ENCODE measurements at places on chromosomes 13 and 19.

GRCh38 chr19:52599241-52599640 lies 29.2 kb downstream of the ZNF701 start:
- DNase-seq, result no peak

DNA sequence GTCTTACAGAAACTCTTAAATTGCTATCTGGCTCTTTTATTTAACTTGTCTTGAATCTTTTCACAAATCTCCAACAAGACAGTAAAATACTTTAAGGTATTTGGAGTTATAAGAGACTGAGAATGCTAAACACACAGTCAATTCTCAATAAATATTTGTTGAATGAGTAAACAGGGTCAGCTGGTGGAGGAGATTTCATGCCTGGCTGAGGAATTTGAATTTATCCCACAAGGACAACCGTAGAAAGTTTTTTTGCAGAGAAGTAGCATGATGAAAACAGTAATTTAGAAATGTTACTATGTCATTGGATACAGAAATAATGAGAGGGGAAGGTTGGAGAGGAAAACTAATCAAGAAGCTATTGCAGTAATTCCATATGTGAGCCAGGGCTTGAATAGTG lies 1223.7 kb downstream of the PCDH17 start:
- no peak for DNase-seq

DNA sequence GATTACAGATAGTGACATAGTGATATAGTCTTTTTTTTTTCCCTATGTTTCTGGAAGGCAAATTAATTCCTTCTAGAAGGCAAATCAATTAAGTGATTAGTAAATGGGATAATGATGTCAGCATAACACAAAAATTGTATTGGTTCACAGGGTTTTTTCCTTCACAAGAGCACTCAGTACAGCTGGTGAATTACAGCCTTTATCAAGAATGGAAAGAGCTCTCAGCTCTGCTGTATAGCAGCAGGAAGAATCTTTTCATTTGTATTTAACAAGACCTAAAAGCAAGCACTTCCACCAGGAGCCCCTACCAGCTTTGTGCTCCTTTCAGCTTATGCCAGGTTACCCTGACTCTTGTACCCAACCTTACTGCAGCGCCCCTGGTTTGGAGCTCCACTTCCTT lies 90.8 kb downstream of the SERP2 start:
- DNase-seq, result no peak

DNA sequence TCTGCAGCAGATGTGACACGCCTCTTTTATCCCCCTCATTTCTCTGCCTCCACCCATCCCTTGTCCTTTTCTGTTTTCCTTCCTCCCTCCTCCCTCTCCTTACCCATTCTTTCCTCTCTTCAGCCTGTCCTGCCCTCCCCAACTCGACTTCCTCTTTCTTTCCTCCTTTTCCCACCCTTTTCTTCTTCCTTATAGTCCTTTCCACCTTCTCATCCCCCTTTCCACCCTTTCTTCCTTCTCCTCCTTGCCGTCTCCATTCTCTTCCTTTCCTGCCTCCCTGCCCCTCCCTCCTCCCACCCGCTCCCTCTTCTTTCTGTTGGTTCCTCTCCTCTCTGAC lies 688 bp upstream of the ZNF71 start:
- DNase-seq, result no peak

GRCh38 chr19:1618157-1619093 lies 13.2 kb upstream of the UQCR11 start:
- DNase-seq, result peak; percentile 14

- no peak for DNase-seq
Measured at GRCh38 chr13:42885325-42885724, 103.9 kb downstream of the FAM216B start.

DNA sequence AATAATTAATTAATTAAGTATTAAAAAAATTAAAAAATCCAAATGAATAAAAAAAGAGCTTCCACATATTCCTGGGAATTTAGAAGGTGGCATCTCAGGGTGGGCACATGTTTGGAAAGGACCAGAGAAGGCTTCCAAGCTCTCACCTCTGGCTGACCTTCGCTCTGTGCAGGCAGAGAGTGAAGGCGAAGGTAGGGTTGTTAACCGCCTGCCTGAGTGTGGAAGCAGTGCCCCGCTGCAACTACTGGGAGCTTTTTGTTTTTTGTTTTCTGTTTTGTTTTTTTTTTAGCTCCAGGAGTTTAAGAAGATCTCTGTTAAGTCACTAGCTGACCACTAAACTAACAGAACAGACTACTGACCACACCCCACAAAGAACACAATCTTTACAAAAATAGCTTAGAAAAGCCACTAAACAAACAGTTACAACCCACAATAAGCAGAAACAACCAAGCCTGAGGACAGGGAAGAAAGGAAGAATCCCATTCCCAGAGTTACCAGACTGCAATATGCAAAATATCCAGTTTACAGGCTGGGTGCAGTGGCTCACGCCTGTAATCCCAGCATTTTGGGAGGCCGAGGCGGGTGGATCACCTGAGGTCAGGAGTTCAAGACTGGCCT lies 11.4 kb downstream of the ZNF541 start:
- DNase-seq, result no peak

DNA sequence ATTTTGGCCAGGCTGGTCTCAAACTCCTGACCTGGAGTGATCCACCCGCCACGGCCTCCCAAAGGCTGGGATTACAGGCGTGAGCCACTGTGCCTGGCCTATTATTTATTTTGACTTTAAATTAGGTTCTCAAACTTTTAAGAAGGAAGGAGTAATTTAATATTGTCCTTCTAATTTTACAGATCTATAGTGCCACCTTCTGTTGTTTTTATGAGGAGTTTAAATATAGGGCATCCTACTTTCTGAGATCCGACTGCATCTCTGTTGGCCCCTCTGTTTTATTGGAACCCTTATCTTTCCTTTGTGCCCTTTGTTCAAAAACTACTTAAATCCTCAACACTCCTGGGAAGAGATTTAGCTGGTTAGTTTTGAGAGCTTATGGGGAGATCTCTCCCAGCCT lies 25.4 kb upstream of the ZMYM5 start:
- peak; percentile 29 for DNase-seq

GRCh38 chr19:41321600-41322270 lies 11.8 kb downstream of the CCDC97 start:
- no peak for DNase-seq

GRCh38 chr13:103931331-103931845 lies 865.2 kb upstream of the SLC10A2 start:
- no peak for DNase-seq

DNA sequence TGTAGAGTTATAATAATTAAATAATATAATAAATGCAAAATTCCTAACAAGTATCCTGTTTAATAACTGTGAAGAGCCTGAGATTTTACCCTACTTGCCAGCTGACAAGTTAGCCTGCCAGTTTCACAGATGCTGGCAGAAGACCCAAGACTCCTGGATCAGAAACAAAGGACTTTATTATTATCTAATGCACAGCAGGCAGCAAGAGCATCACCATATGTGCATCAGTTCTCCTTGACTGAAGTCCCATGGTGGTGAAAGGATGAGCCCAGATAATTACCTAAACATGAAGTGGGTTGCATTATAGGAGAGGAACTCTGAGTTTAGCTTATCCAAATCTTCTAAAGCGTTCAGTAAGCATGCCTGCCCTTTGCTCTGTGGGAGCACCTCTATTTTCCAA lies 39.1 kb upstream of the MTIF3 start:
- DNase-seq, result no peak

- DNase-seq, result no peak
Measured at GRCh38 chr13:32302461-32302860, 12.7 kb downstream of the ZAR1L start.

- no peak for DNase-seq
Measured at GRCh38 chr19:55116859-55117662, at the start of gene PPP1R12C. TSS of gene PPP1R12C (minus strand) at chr19:55117637. CDS start at chr19:55117543, 94 bp downstream.

- DNase-seq, result peak; percentile 19
Measured at GRCh38 chr19:17160908-17161307, 54.2 kb upstream of the USE1 start.

- no peak for DNase-seq
Measured at GRCh38 chr13:26820871-26821270, 60.3 kb upstream of the GPR12 start.

DNA sequence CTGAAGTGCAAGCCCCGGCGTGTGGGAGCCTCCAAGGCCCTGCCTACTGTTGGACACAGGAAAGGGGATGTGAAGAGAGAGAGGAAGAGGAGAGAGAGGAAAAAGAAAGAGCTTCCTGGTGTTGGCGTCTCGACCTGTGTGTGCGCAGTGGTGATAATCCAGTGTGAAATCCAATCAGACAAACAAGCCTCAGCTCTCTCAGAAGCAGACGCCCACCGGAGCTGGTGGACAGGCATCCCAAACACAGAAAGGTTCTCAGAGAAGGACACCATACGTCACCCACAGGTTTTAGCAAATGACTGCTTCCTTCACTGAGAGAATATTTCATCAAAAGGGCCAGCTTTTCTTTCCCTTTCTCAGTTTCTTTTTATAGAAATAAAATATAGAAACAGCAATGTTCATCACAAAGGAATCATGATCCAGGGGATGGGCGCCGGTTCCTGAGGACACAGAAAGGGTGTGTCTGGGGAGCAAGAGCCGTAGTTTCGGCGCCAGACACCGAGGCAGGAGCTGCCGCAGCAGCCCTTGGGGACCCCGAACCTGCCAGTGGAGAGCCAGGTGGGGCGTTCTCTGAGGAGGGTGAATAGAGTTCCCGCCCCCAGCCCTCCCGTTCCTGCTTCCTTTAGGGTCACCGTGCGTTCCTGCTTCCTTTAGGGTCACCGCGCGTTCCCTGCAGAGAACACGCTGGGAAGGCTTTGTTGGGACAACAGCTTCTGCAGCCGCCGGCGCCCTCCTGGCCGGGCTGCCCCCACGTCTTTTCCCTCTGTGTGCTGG lies 145.8 kb upstream of the SOX1 start:
- no peak for DNase-seq

- DNase-seq, result peak; percentile 76
Measured at GRCh38 chr19:1860042-1860775, 3.2 kb downstream of the KLF16 start.
